ENCODE measurements at places on chromosomes 1 and 21.

DNA sequence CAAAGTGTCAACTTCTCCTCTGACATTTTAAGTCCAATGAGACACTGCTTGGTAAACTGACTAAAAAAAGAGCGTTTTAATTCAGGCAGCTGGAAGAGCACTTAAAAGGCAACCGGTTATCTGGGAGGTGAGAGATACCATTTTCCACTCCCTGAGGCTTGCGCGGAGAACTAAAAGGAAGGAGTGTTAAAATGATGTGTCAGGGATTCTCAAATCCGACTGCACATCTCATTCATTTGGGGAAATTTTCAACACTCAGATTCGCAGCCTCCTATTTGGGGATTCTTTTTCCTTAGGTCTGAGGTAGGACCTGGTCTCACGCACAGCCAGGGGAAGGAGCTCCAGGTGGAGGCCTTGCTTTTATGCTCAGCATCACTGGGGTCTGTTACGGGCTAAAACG lies 153.9 kb downstream of the GABPA start:
- DNase-seq, result no peak

DNA sequence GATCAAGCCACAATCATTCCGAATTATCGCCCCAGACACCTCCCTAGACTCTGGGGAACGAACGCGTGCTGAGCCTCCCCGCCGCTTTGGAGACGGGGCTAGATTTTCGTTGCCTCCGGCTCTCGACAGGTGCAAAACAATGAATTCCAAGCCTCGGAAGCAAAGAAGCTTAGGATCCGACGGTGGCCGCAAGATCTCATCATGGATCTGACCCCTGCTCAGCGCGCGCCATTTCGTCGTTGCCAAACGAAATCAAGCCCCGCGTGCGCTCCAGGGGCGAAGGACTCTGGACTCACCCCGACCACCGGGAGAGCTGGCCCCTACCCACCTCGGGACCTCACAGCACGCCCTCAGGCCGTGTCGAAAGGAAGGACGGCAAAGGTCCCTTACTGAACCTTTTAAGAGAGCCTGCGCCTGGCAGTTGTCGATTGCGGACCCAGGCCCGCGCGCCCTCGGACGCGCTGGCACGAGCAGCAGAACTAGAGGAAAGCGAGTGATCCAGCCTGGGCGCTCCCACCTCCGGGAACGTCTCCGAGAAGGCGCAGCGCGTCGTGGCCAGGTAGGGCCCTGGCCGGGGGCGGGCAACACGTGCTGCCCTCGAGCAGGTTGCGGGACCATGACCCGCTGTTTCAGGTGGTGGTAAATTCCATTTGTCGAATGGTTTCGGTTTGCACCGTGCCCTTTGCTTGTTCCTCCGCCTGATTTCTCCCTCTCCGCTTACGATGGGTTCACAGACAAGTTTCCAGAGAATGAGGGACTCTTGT lies 1.6 kb upstream of the RUNX3 start:
- DNase-seq, result peak; percentile 64

DNA sequence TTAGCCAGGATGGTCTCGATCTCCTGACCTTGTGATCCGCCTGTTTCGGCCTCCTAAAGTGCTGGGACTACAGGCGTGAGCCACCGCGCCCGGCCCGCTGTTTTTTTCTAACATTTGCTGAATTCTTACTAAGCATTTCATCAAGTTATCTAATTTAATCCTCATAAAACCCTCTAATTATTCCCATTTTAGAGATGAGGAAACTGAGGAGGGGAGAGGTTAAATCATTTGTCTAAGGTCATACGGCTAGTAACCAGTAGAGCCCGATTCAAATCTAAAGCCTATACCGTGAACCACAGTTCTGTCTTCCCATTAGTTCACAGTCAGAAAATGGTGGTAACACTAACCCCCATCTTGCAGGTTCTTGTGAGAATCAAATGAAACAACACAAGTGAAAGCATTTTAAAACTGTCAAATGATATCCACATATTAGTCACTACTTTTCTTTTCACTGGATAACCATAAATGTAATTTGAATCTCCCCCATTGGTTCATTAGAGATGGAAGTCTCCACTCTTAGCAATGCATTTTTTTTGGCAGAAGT lies 10.6 kb downstream of the HEYL start:
- DNase-seq, result no peak

DNA sequence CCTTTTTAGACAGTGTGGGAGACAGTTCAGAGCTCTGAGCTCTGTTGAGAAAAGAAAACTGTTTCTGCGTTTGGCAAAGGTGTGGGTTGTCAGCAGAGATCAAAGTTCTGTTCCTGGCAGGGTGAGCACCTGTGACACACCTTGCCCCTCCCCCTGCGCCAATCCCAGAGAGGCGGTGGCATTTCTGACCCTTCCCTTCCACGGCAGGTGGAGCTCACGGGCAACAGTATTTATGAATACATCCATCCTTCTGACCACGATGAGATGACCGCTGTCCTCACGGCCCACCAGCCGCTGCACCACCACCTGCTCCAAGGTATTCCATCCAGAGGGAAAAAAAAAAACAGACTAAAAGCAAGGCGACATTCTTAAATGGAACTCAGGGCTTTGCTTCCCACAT lies 20.7 kb downstream of the SIM2 start:
- DNase-seq, result no peak

GRCh38 chr1:151968791-151969399 lies 24.8 kb downstream of the S100A10 start:
- no peak for DNase-seq

GRCh38 chr21:14712121-14712715 lies 166.1 kb upstream of the SAMSN1 start:
- DNase-seq, result no peak

DNA sequence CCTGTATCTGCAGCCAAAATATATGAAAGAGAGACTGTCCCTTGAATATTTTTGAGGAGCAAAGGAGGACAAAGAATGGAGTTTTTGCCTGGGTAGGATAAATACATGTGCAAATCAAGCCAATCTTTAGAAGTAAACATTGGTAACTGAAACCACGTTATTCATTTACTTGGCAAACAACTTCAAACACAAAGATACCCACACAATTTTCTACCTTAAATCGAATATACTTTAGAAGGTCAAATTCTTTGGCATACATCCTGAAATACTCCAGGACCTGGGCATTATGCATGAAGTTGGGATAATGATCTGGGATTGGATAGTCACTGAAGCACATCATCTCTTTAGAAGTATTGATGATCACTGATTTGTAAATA lies 9.6 kb downstream of the FMO5 start:
- DNase-seq, result no peak

GRCh38 chr1:65083263-65083896 lies 64.6 kb upstream of the AK4 start:
- DNase-seq, result no peak

DNA sequence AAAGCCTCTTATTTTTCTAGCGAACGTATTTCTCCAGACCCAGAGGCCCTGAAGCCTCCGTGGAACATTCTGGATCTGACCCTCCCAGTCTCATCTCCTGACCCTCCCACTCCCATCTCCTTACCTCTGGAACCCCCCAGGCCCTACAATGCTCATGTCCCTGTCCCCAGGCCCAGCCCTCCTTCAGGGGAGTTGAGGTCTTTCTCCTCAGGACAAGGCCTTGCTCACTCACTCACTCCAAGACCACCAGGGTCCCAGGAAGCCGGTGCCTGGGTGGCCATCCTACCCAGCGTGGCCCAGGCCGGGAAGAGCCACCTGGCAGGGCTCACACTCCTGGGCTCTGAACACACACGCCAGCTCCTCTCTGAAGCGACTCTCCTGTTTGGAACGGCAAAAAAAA lies 68.7 kb downstream of the ALPL start:
- no peak for DNase-seq

DNA sequence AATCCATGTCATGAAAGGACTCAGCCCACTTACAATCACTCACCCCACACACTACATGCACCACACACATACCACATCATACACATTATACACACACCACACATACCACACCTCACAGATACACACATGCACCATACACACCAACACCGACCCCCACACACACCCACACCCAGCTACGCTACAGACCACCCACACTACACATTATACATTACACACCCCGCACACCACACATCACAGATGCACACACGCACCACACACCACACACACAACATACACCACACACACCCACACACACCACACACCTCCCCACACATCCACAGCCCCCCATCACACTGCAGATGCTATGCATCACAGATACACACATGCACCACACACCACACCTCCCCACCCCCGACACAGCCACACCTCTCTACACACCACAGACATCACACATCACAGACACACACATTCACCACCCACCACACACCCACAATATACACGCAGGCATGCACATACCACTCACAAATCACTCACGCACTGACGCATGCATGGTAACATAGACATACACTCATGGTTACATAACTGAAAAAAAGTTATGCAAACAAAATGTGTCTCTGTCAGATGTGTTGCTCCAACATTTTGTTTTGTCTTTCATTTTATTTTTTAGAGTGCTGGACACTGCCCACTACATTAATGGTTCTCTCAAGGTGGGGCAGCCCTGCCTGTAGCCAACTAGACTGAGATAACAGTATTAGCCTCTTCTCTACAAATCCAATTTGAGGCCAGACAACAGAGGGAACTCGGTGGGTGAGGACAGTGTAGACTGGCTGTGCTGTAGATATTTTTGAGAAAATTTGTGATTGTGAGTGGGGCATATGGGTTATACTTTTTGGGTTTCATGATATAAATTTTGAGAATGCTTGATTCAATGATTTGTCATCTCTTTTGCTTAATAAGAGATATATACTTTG lies 15.2 kb upstream of the PGBD2 start:
- DNase-seq, result no peak

DNA sequence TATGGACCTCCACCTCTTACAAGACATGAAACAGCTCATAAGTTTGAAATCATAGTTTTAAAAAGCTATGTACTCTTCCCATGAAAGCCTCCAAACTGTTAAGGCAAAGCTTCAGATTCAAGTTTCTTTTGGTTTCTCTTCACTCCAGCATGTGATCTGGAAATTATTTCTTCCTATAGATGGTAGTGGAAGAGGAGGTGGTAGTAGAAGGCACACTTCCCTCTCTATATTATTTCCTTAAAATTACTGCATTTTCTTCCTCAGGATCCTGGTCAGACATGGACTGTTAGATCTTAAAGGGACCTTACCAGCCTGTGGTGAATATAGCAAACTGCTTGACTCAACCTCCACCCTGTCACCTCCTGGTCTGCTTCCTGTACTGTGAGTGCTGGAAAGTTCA lies 31.9 kb downstream of the NHLH2 start:
- DNase-seq, result no peak

- no peak for DNase-seq
Measured at GRCh38 chr1:181133441-181133951, 45.0 kb downstream of the IER5 start.

DNA sequence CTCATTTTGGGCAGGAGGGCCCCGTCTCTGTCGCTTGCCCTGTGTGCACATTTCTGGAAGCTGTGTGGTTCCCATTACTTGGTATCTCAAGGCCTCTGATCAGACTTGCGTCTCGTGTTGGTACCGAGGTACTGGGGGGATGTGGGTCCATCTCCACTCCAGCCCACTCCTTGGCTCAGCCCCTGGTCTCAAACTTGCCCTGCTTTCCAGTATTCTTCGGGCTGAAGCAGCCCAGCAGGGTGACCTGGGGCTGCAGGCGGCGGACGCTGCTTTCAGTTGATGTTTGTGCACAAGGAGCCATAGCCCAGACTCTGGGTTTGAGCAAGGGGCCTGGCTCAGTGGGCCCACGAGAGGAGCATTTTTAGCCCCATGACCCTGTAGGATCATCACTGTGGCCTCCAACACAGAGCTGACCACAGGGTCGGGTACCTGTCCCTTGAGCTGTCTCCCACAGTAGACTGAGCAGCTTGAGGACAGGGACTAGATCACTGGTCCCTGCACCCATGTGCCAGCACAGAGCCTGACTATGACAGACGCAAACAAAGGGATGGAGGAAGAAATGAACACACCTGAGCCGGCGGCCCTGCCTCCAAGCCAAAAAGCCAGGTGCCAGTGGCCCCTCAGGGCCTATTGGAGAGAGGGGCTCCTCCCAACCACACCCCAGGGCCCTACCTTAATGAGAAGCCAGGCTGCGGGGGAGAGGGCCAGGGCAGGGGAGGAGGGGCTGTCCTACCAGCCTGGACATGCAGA lies 46.8 kb downstream of the CHD5 start:
- no peak for DNase-seq

- no peak for DNase-seq
Measured at GRCh38 chr1:67764633-67765032, 68.6 kb downstream of the GNG12 start.

DNA sequence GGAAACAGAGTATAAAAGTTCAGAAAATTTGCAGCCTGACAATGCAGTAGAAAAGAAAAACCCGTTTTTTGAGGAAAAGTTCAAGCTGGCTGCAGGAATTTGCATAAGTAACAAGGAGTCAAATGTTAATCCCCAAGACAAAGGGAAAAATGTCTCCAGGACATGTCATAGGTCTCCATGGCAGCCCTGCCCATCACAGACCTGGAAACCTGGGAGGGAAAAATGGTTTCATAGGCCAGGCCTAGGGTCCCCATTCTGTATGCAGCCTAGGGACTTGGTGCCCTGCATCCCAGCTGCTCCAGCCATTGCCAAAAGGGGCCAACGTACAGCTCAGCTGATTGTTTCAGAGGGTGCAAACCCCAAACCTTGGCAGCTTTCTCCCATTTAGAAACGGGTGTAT lies 3.6 kb upstream of the KCNT2 start:
- no peak for DNase-seq

- DNase-seq, result no peak
Measured at GRCh38 chr1:203954788-203955552, 93.6 kb downstream of the SNRPE start.

DNA sequence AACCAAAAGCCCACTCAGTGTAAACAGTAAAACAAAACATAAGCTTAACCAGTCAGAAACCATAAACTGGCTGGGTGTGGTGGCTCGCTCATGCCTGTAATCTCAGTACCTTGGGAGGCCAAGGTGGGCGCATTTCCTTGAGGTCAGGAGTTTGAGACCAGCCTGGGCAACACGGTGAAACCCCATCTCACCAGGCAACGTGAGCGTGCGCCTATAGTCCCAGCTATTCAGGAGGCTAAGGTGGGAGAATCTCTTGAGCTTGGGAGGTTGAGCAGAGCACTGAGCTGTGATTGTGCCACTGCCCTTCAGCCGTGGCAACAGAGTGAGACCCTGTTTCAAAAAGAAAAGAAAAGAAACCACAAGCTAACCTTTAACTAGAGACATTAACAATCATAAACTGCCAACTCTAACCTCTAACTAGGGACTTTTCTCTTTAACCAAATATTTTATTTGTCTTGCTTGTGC lies 13.1 kb upstream of the PRRC2C start:
- no peak for DNase-seq

- DNase-seq, result no peak
Measured at GRCh38 chr1:114113411-114114184, 40.1 kb downstream of the SYT6 start.

DNA sequence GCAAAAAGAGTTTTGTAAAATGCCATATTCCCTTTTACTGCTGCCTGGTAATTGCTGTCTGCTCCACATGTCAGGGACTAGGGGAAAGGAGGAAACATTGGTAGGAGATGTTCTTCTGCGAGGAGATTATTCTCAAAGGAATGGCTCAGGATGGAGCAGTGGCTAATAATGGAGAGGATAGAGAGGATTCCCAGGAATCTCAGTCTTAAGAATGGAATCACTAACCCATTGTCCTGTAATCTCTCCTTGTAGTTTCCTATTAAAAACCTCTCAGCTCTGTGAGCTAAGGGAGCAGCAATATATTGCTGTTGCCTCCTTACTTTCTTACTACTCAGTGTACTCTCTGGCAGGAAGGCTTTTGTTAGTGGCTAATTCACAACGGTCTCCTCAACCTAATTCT lies 175.4 kb downstream of the HS2ST1 start:
- DNase-seq, result no peak

GRCh38 chr1:99229122-99229521 lies 35.2 kb upstream of the PLPPR4 start:
- DNase-seq, result no peak

GRCh38 chr1:84146411-84147032 lies 2.5 kb downstream of the PRKACB start:
- no peak for DNase-seq
